ENCODE measurements at places on chromosomes 2 and 18.

DNA sequence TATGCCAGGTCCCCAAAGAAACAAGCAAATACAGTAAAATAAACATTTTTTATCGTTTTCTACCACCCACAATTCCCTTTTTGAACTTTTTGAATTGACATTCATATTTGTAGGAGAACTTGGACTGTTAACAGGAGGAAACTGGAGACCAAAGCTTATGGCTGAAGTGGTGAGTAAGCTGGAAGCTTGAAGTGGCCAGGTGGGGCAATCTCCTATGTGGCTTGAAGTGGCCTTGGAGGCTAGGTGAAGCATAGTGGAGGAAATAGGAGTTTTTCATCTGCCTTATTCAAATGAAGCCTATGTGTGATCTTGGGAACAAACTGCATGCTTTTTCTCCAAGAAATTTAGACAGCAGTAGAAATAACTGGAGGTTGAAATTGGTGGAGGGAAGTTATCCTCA, 962.9 kb upstream of the FANCL start:
- no peak for DNase-seq

- peak; percentile 10 for DNase-seq
These were observed 146.4 kb upstream of the MAP2 start for GRCh38 chr2:209277444-209277843.

GRCh38 chr2:68362069-68362468, 3.0 kb upstream of the PLEK start:
- peak; percentile 57 for DNase-seq

GRCh38 chr2:108719149-108720044, at the start of gene RANBP2:
RANBP2 (plus strand) TSS chr2:108719482; CDS start chr2:108719607, 125 bp downstream.
- DNase-seq = peak; percentile 88

DNA sequence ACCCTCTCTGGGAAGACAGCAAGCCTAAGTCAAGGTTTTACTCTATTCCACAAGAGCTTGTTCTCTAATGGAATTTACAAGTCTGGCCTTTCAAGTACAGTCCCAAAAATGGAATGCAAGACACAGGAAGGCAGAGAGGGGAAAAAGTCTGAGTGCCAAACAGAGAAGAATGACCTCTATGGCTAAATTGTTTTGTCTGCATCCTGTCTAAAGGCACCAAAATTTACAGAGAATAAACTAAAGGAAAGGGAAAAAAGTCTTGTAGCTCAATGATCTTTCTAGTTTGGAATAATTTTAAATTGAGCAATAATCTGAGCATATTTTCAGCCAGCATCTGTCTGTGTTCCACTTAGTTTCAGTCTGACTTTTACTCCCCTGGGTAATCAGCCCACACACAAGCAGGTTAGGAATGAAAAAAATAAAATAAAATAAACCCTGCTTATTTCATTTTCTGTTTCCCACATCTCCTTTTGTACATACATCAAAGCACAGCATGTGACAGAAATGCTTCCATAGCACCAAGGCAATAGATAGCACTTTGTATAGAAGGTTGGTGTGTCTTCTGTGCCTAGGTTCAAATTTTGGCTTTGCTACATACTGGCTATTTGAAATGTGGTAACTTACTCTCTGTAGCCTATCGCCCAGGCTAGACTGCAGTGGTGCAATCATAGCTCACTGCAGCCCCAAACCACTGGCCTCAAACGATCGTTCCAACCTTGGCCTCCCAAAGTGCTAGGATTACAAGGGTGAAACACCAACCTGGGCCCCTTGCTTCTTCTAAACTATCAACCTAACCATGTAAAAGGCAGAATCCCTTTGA, 105.1 kb downstream of the SLC8A1 start:
- no peak for DNase-seq

DNA sequence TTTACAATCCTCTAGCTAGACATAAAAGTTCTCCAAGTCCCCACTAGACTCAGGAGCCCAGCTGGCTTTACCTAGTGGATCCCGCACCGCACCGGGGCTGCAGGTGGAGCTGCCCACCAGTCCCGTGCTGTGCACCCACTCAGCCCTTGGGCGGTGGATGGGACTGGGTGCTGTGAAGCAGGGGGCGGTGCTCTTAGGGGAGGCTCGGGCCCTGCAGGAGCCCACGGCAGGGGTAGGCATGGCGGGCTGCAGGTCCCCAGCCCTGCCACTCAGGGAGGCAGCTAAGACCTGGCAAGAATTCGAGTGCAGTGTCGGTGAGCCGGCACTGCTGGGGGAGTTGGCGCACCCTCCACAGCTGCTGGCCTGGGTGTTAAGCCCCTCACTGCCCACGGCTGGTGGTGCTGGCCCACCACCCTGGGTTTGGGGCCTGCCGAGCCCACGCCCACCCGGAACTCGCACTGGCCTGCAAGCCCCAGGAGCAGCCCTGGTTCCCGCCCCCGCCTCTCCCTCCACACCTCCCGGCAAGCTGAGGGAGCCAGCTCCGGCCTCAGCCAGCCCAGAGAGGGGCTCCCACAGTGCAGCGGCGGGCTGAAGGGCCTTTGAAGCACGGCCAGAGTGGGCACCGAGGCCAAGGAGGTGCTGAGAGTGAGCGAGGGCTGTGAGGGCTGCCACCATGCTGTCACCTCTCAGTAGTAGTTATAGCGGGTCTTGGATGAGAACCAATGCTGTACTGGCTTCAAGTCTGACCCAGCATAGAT, 255.2 kb downstream of the CDH7 start:
- no peak for DNase-seq

DNA sequence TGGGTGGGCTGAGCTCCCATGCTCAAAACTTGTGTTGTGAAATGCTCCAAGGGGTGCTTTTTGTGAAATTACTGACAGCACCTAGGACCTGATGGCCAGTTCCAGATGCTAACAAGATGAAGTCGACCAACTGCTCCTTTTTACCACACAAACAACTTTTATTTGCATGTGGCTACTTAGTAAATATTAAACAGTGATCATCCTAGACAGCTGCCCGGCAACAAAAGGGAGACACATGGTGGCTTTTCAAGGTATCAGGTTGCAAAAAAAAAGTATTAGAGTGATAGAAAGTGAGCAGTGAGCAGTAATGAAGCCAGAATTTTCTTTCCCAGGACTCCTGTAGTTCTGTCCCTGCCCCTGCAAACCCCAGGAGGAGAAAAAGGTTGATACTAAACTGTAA, 118.5 kb downstream of the RPIA start:
- no peak for DNase-seq

- no peak for DNase-seq
These were observed 26.1 kb downstream of the LIMS1 start for GRCh38 chr2:108560241-108560811.

- DNase-seq = peak; percentile 79
These were observed 687 bp downstream of the CTDP1 start for GRCh38 chr18:79680100-79680879.

- peak; percentile 60 for DNase-seq
These were observed 72.6 kb downstream of the ACTR2 start for GRCh38 chr2:65300134-65300760.

DNA sequence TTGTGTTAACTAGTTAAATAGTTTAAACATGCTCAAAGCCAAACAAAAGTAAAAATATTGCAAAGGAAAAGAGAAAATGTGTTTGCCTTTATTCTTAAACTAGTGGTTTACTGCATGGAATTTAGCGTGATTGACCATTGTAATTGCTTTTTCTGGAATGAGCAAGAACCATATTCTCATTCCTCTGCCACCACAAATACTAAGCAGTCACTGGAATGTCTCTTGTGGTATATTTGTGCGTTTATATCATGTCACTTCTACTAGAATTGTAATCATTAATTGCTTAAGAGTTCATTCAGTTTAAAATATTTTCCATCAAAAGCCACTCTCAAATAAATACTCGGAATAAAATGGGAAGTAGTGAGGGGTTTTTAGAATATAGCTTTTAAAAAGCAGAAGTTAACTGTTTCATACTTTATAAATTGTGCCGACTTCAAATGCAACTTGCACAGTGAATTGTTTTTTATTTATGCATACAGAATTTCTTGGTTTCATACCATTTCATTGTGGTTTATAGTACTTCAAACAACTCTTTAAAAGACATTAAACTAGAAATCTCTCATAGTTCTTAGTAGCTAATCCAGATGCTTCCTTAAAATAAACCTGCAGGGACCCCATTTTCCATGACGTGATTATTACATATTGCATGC, 288.1 kb downstream of the EPHA4 start:
- DNase-seq = no peak

DNA sequence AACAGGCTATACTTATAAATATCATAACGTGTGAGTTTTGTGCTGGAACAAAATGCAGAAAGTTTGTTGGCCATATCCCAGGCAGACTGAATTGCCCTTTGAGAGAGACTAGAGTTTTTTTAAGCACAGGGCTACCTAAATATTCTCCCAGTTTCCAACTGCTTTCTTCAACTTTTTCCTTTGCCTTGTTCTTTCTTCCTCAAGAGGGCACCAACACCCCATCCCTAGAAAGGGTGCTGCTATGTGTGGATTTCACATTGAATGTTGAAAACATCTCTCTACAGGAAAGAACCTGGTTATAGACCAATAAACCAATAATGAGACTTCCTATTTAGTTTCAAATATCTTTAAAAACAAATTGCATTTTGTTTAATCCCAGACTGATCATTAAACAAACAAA, 87.9 kb downstream of the ICOS start:
- DNase-seq = peak; percentile 36

GRCh38 chr2:240596491-240596931, 10.0 kb downstream of the CAPN10 start:
- DNase-seq = peak; percentile 60

DNA sequence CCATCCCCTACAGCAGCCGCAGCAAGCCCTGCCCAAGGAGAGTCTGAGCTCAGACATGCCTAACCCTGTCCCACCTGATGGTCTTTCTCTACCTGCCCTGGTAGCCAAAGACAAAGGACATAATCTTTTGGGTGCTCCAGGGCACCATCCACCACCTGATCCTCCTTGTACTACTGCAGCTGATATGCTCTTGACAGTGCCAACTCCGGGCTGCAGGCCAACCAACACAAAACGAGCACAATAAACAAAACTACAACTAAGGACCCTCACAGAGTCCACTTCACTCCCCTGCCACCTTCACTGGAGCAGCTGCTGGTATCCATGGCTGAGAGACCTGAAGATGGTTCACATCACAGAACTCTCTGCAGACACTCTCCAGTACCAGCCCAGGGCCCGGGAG, 106.3 kb downstream of the GRB14 start:
- DNase-seq = no peak

DNA sequence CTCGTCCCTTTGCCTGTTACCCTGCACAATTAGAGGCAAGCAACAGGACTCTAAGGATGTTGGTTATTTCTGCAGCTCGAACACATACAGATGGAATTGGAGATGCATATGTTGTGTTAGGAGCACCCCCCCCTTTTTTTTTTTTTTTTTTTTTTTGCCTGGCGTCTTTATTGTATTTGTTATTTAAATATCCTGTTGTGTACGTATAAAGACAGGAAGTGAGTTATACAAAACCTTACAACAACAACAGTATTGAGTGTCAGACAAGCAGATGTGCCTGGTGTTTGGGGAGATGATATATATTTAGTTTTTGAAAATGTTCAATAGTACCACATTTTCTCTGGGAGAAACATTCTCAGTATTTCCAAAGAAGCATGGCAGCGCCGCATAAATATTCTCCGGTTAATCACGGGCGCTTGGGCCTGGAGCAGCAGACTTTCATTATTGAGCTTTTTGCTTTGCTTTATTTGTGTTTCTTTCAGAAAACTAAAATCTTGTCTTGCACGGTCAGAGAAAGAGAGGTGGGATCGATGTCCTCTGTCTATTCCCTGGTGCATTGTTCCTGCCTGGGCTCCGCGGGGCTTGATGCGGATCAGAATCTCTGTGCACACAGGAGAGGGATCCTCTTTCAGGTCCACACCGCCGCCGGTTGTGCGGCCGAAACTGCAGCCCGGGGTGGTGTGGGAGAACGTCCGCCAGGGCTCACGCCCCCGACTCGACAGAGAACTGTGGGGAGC, 23.2 kb upstream of the ZNF516 start:
- DNase-seq = peak; percentile 66

- no peak for DNase-seq
These were observed 107.1 kb downstream of the CSRNP3 start for GRCh38 chr2:165576409-165577154.

DNA sequence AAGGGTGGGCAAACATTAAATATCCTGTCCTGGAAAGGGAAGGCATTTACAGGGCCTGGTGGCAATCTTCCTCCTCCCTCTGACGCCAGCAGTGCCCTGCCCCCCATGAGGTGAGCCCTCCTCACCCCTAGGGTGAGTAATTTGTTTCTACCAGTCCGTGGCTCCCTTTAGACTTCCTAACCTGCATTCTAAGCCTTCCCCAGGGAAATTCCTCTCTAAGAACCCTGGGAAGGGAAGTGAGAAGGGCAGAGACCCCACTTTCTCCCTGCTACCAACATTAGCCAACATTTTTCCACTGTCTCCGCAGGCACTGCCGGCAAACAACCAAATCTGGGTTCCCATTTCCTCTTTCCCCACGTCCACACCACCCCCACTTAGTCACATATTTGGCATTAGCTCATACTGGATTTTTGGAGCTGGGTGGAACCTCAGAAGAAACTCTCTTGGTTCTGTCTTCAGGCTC, 69.3 kb downstream of the NRP2 start:
- no peak for DNase-seq

DNA sequence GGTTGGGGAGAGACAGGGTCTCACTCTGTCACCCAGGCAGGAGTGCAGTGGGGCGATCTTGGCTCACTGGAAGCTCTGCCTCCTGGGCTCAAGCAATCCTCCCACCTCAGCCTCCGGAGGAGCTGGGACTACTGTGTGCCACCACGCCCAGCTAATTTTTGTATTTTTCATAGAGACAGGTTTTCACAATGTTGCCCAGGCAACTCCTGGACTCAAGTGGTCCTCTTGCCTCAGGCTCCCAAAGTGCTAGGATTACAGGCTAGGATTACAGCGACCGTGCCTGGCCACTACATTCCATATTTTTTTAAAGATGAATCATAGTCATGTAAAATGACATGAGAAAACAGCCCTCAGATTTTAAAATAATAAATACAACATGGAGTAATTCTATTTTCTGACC, 32.3 kb downstream of the CWC22 start:
- no peak for DNase-seq
